Activated naive CD4-positive, alpha-beta T cell treated with anti-CD3 and anti-CD28 coated beads, Interleukin-2, amount 10 ng/mL, durations not matched to agents 5 hours and 36 hours (primary cell): ENCODE measurements at places on chromosomes 7 and 10. TPM values are rescaled to one million over a fixed set of nuclear protein-coding genes. Genes with fewer than 3 reads are reported as not detected.

UBE2D1 gene
- total RNA-seq: 12.7 TPM

BAIAP2L1 gene
- 1.5 TPM for total RNA-seq

STAG3 gene
- total RNA-seq: 16.1 TPM

LIPK gene
- total RNA-seq: not detected

CTAGE8 gene
- 1.6 TPM for total RNA-seq

COL28A1 gene
- total RNA-seq: not detected

ORC5 gene
- 18.0 TPM for total RNA-seq
